CD4-positive, alpha-beta memory T cell (primary cell): ENCODE measurements at places on chromosomes 13 and 19.

- H3K4me1 ChIP-seq = peaks cover 18% of the 10 kb centered on the region
- no peaks in the 10 kb centered on the region for H3K27me3 ChIP-seq
- H3K4me3 ChIP-seq = peak overlapping the region; percentile 74
- no peaks in the 10 kb centered on the region for H3K36me3 ChIP-seq
Observed at GRCh38 chr19:14081797-14082674, 3.5 kb downstream of the C19orf67 start.

- DNase-seq = peak; percentile 85
- no peaks in the 10 kb centered on the region for H3K36me3 ChIP-seq
- H3K27ac ChIP-seq = peak within 1 kb of the TSS; percentile 91
Observed at GRCh38 chr19:36605101-36605876, at the start of gene ZNF382. Gene ZNF382, plus strand, starts transcription at chr19:36605313. Its CDS starts 4,602 bp downstream, at chr19:36609915.

GRCh38 chr13:44415815-44416214 lies 42.2 kb downstream of the SERP2 start:
- H3K27ac ChIP-seq = no peak overlapping the region
- no peak for DNase-seq
- H3K36me3 ChIP-seq = no peaks in the 10 kb centered on the region
- no peaks in the 10 kb centered on the region for H3K27me3 ChIP-seq
- H3K4me3 ChIP-seq = no peak overlapping the region

GRCh38 chr19:38989066-38989605 lies 13.6 kb upstream of the FBXO17 start:
- no peak for DNase-seq
- H3K4me1 ChIP-seq = no peaks in the 10 kb centered on the region
- H3K36me3 ChIP-seq = no peaks in the 10 kb centered on the region
- no peaks in the 10 kb centered on the region for H3K27me3 ChIP-seq

- H3K4me3 ChIP-seq = no peak overlapping the region
- DNase-seq = no peak
- H3K36me3 ChIP-seq = no peaks in the 10 kb centered on the region
- H3K27me3 ChIP-seq = no peaks in the 10 kb centered on the region
- H3K4me1 ChIP-seq = no peaks in the 10 kb centered on the region
- no peak overlapping the region for H3K27ac ChIP-seq
Observed at GRCh38 chr13:110236831-110237261, 70.1 kb downstream of the COL4A1 start.

- no peak overlapping the region for H3K27ac ChIP-seq
- H3K4me3 ChIP-seq = no peak overlapping the region
- DNase-seq = no peak
Observed at GRCh38 chr13:44388427-44389059, 14.9 kb downstream of the SERP2 start.

DNA sequence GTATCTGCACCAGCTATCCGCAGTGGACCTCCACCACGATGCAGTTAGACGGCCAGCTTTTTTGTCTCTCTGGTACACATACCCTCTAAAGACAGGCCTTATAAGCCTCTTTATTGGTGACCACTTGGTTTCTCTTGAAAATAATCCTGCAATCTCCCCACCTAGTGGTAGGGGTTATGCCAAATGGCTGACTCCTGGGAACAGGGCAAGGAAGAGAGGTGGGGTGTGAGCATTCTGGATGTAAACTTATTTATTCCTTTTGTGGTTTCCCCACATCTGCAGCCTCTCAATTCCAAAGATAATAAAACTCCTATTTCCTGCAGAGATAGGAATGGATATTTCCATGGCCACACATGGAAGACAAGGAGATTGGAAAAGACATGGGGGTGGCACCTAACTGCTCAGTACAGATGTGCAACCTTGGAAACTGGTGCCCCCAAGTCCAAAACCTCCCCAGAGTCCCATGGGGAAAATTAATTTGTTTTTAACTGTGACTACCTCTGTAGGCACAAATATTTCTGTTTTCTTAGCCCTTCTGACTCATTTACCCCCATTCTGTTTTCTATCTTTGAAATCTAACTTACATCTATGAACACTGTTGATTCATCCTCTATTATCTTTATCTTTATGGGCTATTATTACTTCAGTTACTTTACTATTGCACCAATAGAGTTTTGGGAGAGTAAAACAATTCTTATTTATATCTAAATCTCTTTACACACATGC lies 112.7 kb upstream of the TSHZ3 start:
- no peaks in the 10 kb centered on the region for H3K36me3 ChIP-seq
- no peak overlapping the region for H3K4me3 ChIP-seq
- H3K27me3 ChIP-seq = no peaks in the 10 kb centered on the region
- DNase-seq = no peak
- no peak overlapping the region for H3K27ac ChIP-seq

DNA sequence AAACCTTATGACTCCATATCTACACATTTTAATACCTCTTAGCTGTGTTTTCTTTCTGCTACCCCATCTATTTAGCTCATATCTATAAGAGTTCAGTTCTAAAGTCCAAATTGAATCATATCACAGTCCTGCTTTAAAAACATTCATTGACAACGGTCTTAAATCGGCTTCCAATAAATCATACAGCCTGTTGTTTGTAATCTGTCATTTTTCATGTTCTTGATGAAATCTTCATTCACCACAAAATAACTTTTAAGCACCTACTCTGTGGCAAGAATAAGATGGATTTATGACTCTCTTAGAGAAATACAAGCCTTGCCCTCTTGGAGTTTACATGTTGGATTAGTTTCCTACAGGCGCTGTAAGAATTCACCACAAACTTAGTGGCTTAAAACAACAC lies 450.9 kb upstream of the GPC6 start:
- no peaks in the 10 kb centered on the region for H3K36me3 ChIP-seq
- H3K4me1 ChIP-seq = no peaks in the 10 kb centered on the region

GRCh38 chr13:106132216-106132615 lies 403.2 kb downstream of the EFNB2 start:
- H3K4me3 ChIP-seq = no peak overlapping the region
- H3K27ac ChIP-seq = no peak overlapping the region
- no peak for DNase-seq
- H3K36me3 ChIP-seq = no peaks in the 10 kb centered on the region

GRCh38 chr19:31326329-31327028 lies 22.8 kb downstream of the TSHZ3 start:
- no peaks in the 10 kb centered on the region for H3K27me3 ChIP-seq
- no peak overlapping the region for H3K27ac ChIP-seq
- no peak for DNase-seq
- no peaks in the 10 kb centered on the region for H3K4me1 ChIP-seq
- no peaks in the 10 kb centered on the region for H3K36me3 ChIP-seq

GRCh38 chr13:20331949-20332348 lies 99.8 kb upstream of the GJB6 start:
- H3K36me3 ChIP-seq = no peaks in the 10 kb centered on the region
- DNase-seq = no peak
- H3K4me3 ChIP-seq = no peak overlapping the region
- H3K27ac ChIP-seq = no peak overlapping the region

DNA sequence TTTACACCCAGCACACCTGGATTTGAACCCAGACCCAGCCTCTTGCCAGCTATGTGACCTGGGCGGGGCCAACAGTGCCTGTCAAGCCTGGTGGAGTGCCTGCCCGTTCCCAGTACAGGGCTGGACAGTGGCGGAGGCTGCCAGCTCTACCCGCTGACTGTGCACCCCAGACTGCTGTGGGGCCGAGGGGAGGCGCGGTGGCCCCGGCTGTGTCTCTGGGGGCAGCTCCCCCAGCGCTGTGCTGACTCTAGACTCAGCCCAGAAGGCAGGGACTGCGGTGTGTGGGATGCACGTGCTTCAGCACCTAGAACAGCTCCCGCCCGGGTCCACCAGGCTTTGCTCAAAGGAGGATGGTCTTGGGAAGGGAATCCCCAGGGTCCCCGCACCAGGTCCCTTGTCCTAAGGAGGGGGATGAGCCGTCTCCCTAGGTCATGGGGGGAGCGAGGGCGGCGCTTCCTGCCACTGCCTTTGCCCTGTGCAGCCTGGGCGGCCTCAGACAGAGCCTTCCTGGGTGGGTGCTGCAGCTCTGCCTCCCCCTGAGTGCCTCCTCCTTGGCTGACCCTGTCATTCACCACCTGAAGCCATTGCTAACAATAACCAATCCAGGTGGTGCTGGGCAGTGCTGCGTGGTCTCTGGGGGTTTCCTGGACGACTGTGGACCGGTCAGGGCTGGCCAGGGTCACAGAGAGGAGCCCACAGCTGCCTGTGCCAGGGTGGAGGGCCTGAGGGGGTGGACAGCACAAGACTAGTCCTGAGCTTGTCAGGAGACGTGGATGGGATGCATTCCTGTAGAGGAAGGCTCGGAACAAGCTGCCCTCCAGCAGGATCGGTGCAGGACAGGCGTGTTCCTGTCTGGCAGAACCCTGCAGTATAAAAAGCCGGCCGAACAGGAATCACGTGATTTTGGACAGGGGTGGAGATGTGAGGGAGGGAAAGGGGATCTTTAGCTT lies 18.6 kb downstream of the TMEM255B start:
- H3K27me3 ChIP-seq = peaks cover 4% of the 10 kb centered on the region
- H3K4me1 ChIP-seq = no peaks in the 10 kb centered on the region
- H3K4me3 ChIP-seq = no peak overlapping the region
- no peak overlapping the region for H3K27ac ChIP-seq
- H3K36me3 ChIP-seq = no peaks in the 10 kb centered on the region

- no peak for DNase-seq
- no peaks in the 10 kb centered on the region for H3K27me3 ChIP-seq
- H3K4me3 ChIP-seq = no peak overlapping the region
- peaks cover 83% of the 10 kb centered on the region for H3K4me1 ChIP-seq
Observed at GRCh38 chr19:16071072-16071691, 5.1 kb upstream of the TPM4 start.

DNA sequence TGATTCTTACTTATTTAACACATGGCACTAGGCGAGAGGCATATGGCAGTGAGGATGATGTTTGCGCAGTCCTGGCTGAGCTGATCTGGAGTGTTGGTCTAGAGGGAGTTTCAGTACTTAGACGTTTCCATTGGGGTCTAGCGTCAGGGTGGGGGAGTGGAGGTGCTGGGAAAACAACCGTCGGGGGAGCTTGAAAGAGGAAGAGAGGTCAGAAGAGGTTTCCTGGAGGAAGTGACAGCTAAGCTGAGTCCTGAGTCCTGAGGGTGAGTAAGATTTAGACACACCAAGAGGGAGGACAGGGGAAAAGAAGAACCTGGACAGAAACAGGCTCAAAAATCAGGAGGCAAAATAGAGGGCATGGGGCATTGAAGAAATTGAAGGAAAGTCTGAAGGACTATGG lies 81.4 kb downstream of the ALOX5AP start:
- no peak overlapping the region for H3K27ac ChIP-seq
- no peak for DNase-seq
- H3K36me3 ChIP-seq = no peaks in the 10 kb centered on the region
- H3K27me3 ChIP-seq = no peaks in the 10 kb centered on the region
- H3K4me1 ChIP-seq = no peaks in the 10 kb centered on the region
- no peak overlapping the region for H3K4me3 ChIP-seq
